ENCODE measurements at places on chromosomes 3 and 15. TPM values are rescaled to one million over a fixed set of nuclear protein-coding genes. Genes with fewer than 3 reads are reported as not detected.

DNA sequence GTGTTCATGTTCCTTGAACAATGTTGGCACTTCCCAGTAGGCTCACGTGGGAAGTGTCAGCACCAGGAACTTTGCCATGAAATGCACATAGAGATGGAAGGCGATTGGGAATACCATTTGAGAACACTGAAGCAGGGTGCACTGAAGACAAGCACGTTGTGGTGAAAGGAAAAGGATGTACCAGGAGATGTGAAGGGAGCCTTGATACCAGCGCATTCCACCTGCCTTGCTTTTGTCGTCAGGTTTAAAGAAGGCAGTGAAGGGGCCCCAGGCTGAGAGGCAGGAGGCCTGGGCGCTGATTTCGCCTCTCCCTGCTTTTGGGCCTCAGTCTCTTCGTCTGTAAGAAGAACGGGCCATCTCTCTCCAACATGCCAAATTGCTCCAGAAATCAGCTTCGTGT is 194.5 kb upstream of the HES1 start:
- DNase-seq: no peak

Gene TMCO5A
- total RNA-seq: not detected

GRCh38 chr15:76313731-76314130 is 2.5 kb upstream of the ETFA start:
- DNase-seq: no peak

Gene HMG20A
- 22.4 TPM for total RNA-seq

- DNase-seq: no peak
Observed at GRCh38 chr3:82685761-82686160, 924.3 kb upstream of the GBE1 start.

Gene GATM
- 0.53 TPM for total RNA-seq

DNA sequence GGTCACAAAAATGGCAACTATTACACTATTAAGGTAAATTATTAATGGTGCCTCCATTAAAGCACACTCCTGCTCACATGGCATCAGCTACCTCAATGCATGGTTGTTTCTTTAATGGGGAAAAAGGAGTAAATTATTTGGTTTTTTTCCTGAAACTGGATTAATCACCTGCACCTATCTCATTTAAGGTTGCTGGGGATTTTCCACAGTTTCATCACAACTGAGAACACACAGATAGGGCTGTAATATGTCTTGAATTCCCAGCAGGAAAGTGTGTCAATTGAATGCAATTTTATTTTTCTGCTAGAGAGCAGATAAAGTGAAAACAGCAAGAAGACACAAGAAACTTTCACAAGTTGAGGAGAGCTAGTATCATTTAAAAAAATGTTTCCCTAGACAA is 36.4 kb downstream of the RFTN1 start:
- no peak for DNase-seq

Gene PRTG
- not detected for total RNA-seq

GRCh38 chr15:91886878-91887277 is 33.4 kb downstream of the SLCO3A1 start:
- DNase-seq: no peak

- no peak for DNase-seq
Observed at GRCh38 chr15:44788748-44789147, 52.4 kb downstream of the TRIM69 start.

DNA sequence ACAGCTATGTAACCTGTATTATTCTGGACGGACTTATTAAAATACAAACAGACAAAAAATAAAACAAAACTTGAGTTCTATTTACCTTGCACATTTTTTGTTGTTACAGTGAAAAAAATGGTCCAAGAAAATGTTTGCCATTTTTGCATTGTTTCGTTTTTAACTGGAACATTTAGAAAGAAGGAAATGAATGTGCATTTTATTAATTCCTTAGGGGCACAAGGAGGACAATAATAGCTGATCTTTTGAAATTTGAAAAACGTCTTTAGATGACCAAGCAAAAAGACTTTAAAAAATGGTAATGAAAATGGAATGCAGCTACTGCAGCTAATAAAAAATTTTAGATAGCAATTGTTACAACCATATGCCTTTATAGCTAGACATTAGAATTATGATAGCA is 17.1 kb downstream of the LMOD3 start:
- DNase-seq: no peak

Gene RPP14
- total RNA-seq: 8.1 TPM

DNA sequence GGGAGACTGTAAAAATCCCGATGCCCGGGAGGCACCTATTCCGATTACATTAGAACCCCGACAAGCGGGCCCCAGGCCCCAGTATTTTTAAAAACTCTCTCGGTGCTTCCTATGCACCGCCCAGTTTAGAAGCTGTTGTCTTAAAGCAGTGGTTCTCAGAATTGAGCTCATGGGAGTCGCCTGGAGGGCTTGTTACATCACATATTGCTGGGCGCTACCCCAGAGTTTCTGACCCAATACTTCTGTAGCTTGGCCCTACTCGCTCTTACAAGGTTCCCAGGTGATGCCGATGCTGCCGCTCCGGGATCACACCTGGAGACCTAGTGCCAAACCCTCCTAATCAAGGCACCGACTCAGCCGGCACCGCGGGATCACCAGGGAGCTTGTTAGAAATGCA is 35.2 kb downstream of the CPN2 start:
- DNase-seq: no peak

DNA sequence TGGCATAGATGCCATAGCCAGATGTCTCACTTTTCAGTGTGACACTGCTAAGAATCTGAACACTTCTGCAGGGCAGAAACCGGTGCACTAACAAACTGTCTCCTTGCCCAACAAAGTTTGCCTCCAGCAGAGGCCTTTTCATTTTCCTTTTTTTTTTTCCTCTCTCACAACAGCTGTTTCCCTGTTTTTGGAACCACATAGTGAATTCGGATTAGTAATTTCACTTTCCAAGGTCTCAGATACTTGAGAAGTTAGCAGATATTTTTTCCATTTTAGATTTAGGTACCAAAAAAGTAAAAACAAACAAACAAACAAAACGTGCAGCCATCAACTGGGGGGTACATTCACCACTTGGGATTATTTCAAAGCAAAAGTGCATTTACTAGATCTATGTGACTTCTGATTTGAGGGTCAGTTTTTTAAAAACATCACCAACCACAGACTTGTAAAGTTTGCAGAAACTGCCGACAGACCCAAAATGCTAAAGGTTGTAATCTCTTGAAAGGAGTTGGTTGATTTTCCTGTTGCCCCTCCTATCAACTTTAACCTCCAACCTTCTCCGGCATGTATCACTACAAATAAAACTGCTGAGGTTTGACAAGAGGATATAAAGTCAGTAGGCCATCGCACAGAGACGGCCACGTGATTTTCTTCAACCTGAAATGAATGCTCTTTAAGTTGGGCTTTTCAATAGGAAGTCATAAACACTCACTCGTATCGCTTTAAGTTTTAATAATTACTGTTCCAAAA is 169.1 kb downstream of the CDIN1 start:
- DNase-seq: no peak

DNA sequence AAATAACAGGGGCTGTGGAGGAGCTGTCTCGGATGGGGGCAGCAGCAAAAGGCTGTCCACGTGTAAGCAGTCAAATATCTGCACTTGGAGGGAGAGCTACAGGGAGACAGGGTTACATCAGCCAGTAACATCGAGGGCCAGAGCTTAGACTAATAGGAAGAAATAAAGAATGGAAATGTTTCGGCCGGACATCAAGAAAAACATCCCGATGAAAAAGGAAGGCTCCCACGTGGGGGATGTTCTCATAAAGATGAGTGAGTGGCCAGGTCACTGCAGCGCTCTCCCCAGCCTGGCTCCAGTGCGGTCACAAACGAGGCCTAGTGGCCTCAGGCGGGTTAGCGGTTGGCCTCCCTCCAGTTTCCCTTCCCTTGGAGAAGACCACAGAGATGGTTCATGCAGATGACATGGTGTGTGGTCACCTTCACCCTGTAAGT is 56.1 kb upstream of the WNT5A start:
- no peak for DNase-seq
